ENCODE measurements at places on chromosomes 13 and 19.
A peak's percentile ranks its signal among the peaks of the same experiment; 100 is the strongest.

- no peak for DNase-seq
- peaks cover 15% of the 10 kb centered on the region for H3K4me1 ChIP-seq
- H3K27me3 ChIP-seq, result no peaks in the 10 kb centered on the region
- peak overlapping the region; percentile 97 for H3K27ac ChIP-seq
Observed at GRCh38 chr19:39390451-39390750, 505 bp downstream of the PAF1 start.

- no peaks in the 10 kb centered on the region for H3K4me1 ChIP-seq
- H3K27me3 ChIP-seq, result no peaks in the 10 kb centered on the region
- H3K36me3 ChIP-seq, result peaks cover 10% of the 10 kb centered on the region
- no peak for DNase-seq
- no peak overlapping the region for H3K27ac ChIP-seq
- no peak overlapping the region for H3K4me3 ChIP-seq
Observed at GRCh38 chr19:36258028-36258875, 43.3 kb downstream of the ZNF146 start.

- peaks cover 2% of the 10 kb centered on the region for H3K4me1 ChIP-seq
- H3K36me3 ChIP-seq, result no peaks in the 10 kb centered on the region
- H3K4me3 ChIP-seq, result no peak overlapping the region
- peaks cover 48% of the 10 kb centered on the region for H3K27me3 ChIP-seq
- H3K27ac ChIP-seq, result no peak overlapping the region
Observed at GRCh38 chr19:41089959-41090358, 1.7 kb downstream of the CYP2A13 start.

DNA sequence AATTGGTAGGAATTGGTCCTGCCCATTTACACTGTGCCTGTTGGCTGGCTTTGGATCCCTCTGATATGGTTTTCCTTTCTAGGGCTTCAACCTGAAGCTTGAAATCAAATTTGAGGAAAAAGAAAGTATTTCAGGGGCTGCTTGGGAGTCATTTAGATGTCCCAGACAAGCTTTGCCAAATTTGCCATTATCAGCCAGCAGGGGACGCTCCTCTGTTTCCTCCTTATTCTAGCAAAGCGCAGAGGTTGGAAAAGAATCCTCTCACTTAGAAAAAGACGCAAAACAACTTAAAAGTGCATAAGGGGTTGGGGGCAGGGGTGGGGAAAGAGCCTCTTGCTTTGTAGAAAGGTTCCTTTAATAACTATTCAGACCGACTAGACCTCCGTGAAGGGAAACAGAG, 1211.1 kb upstream of the PCDH20 start:
- no peaks in the 10 kb centered on the region for H3K27me3 ChIP-seq
- no peak overlapping the region for H3K27ac ChIP-seq
- no peaks in the 10 kb centered on the region for H3K4me1 ChIP-seq
- no peak overlapping the region for H3K4me3 ChIP-seq
- no peak for DNase-seq

DNA sequence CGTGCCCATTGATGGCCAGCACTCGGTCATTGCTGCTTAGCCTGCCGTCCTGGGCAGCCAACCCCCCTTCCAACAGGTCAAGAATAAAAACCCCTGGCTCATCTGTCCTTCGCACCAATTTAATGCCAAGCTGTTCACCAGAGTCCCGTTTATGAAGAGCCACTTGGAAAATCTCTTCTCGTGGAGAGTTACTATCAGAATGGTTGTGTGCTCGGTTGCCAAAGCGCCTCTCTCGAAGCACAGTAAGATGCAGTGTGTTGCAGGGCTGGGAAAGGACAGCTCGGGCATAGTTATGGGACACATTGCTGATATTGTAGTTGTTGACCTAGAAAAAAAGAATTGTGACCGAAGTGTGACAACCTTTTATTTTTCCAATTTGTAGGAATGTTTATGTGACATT, 57.9 kb downstream of the LNX2 start:
- H3K27ac ChIP-seq, result no peak overlapping the region
- no peaks in the 10 kb centered on the region for H3K4me1 ChIP-seq
- H3K4me3 ChIP-seq, result no peak overlapping the region
- DNase-seq, result no peak
- H3K36me3 ChIP-seq, result peaks cover 4% of the 10 kb centered on the region

DNA sequence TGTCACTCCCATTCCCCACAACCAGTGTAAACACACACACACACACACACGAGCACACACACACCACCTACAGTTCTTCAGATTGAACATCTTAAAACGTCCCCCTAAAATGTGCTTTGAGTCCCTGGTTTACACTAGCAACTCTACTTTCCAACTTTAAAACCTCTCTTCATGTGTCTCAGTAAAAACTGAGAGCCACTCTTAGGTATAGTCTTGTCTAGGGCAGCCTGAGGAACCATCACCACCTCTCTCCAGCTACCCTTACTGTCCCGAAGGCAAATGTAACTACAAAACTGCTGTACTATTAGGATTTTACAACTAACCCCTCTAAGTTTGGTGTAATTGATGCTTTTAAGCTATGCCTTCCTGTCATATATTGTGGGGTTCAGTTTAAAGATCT, 1501.6 kb upstream of the MIR17HG start:
- no peaks in the 10 kb centered on the region for H3K36me3 ChIP-seq
- H3K27ac ChIP-seq, result no peak overlapping the region
- no peaks in the 10 kb centered on the region for H3K27me3 ChIP-seq
- no peak overlapping the region for H3K4me3 ChIP-seq

DNA sequence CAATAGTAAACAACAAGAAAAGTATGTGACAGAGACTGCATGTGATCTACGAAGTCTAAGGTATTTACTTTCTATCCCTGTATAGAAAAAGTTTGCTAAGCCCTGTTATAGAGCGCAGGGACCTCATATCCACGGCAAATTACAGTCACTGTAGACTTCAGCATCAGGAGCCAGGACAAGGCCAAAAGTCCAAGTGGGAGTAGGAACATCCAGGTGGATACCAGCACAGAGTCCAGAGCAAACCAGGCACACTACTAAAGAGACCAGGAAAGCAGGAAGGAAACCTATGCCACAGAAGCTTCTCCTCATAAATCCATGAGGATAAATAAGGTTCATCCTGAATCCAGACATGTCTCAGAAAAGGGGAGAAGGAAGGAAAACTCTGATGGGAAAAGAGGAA, 342.2 kb upstream of the HTR2A start:
- no peak overlapping the region for H3K4me3 ChIP-seq
- no peaks in the 10 kb centered on the region for H3K27me3 ChIP-seq
- DNase-seq, result no peak
- H3K36me3 ChIP-seq, result no peaks in the 10 kb centered on the region

DNA sequence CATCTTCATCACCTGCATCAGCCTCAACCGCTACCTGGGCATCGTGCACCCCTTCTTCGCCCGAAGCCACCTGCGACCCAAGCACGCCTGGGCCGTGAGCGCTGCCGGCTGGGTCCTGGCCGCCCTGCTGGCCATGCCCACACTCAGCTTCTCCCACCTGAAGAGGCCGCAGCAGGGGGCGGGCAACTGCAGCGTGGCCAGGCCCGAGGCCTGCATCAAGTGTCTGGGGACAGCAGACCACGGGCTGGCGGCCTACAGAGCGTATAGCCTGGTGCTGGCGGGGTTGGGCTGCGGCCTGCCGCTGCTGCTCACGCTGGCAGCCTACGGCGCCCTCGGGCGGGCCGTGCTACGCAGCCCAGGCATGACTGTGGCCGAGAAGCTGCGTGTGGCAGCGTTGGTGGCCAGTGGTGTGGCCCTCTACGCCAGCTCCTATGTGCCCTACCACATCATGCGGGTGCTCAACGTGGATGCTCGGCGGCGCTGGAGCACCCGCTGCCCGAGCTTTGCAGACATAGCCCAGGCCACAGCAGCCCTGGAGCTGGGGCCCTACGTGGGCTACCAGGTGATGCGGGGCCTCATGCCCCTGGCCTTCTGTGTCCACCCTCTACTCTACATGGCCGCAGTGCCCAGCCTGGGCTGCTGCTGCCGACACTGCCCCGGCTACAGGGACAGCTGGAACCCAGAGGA, 2.6 kb downstream of the P2RY11 start:
- no peak overlapping the region for H3K27ac ChIP-seq
- no peak for DNase-seq
- no peak overlapping the region for H3K4me3 ChIP-seq
- peaks cover 19% of the 10 kb centered on the region for H3K4me1 ChIP-seq
- H3K36me3 ChIP-seq, result peaks cover 93% of the 10 kb centered on the region
- H3K27me3 ChIP-seq, result no peaks in the 10 kb centered on the region

DNA sequence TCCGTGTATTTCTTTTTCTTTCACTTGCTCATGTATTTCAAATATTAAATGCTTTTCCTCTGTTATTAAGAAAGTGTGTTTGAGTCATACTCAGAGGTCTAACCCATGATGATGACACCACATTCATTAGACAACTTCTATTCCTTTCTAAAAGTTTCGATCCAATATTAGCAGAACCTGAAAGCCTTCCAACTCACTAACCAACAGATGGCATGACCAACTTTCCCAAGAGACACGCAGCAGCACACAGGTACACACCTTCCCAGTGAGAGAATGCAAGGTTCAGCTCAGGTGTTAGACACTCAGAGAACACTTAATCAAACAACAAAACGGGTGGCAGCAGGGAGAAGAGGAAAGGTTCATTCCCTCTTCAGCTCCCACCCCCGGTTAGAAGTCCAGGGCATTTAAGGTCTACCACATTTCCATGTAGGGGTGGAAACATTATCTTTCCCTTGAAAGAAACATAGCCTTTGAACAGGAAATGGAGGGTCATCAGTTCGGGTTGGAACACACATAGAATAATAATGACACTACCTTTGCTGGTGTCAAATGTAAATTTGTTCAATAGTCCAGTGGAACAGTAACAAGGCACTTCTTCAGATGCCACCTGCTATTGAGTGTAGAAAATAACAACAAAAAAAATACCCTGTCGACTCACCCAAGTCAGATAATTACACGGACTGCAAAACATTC, 404.2 kb downstream of the COG6 start:
- peak overlapping the region; percentile 31 for H3K4me3 ChIP-seq
- no peaks in the 10 kb centered on the region for H3K36me3 ChIP-seq
- peaks cover 43% of the 10 kb centered on the region for H3K27me3 ChIP-seq
- H3K27ac ChIP-seq, result no peak overlapping the region
- H3K4me1 ChIP-seq, result peaks cover 3% of the 10 kb centered on the region
- no peak for DNase-seq

DNA sequence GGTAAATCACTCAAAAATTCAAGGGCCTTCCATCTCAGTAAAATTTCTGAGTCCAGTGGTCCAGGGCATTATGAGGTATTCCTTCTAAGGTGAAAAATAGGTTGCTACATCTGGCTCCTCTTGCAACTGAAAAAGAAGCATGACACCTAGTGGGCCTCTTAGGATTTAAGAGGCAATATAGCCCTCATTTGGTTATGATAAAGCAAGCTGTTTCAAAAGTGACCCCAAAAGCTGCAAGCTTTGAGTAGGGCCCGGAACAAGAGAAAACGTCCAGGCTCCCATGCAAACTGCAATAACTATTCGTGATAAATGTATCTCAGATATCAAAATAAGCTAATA, 1910.2 kb upstream of the PRR20A start:
- no peak overlapping the region for H3K4me3 ChIP-seq
- no peak for DNase-seq
- no peaks in the 10 kb centered on the region for H3K27me3 ChIP-seq
- no peaks in the 10 kb centered on the region for H3K36me3 ChIP-seq
- H3K27ac ChIP-seq, result no peak overlapping the region

GRCh38 chr13:97225533-97225932, 3.4 kb downstream of the MBNL2 start:
- no peak for DNase-seq
- peak overlapping the region; percentile 32 for H3K4me3 ChIP-seq
- H3K36me3 ChIP-seq, result peaks cover 5% of the 10 kb centered on the region
- H3K4me1 ChIP-seq, result peaks cover 14% of the 10 kb centered on the region
- H3K27ac ChIP-seq, result no peak overlapping the region

GRCh38 chr19:48991873-48992580, 1.1 kb downstream of the GYS1 start:
- peak; percentile 91 for DNase-seq
- H3K4me1 ChIP-seq, result peaks cover 25% of the 10 kb centered on the region
- no peaks in the 10 kb centered on the region for H3K27me3 ChIP-seq

DNA sequence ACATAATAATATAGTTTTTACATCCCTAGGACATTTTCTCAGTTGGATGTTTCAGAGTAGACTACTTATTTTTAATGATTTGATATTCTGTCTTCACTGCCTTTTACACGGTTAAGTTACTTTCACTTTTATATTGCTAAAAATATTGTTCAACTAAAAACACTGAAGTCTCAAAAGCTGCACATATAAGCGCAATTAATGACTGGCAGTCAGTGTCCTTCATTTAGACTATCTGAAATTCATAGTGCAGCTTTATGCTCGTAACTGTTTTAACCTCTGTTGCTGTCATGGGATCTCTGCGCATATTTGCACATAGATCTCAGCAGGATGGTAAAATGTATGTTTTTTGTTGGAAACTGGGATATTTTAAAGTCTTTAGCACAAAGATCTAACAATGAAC, 864.3 kb downstream of the SLITRK6 start:
- no peak overlapping the region for H3K27ac ChIP-seq
- DNase-seq, result peak; percentile 11
- H3K4me3 ChIP-seq, result peak overlapping the region; percentile 78
- no peaks in the 10 kb centered on the region for H3K36me3 ChIP-seq

Measured in mesenchymal stem cell (in vitro differentiated cells and primary cell).